ENCODE measurements at places on chromosomes 7 and 10.
A peak's percentile ranks its signal among the peaks of the same experiment; 100 is the strongest.

- DNase-seq, result no peak
Observed at GRCh38 chr10:133415752-133416151, 8.7 kb downstream of the SPRN start.

DNA sequence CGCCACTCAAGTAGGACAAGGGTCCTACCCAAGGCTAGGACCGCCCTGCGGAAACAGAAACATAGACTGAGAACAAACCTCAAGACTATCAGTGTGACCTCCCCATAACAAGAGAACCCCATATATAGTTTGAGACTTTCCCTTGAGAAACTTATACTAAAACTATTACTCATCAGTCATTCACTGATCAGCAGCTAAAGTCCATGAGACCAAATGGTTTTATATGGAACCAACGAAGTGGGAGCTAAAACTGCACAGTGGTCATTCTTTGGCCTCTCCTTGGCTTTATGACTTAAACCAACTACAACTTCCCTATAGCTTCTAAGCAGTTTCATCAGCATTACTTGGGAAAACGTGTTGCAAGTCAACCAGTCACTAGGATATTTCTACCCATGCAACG is 13.7 kb upstream of the ZSCAN21 start:
- DNase-seq, result no peak

DNA sequence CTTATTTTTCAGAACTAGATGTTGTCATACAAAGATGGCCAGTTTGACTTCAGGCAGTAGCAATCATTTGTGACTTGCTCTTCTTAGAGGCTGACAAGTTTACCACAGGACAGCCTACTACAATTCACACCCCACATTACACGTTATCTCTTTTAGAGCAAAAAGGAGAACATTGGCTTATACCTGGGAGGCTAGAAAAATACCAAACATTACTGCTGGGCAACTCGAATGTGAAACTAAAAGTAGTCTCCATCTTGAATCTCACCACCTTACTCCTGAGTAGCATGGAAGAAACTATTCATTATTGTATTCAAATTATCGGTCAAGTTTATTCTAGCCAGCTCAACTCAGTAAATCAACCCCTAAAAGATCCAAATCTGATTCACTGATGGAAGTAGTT is 90.7 kb upstream of the TMEM26 start:
- no peak for DNase-seq

DNA sequence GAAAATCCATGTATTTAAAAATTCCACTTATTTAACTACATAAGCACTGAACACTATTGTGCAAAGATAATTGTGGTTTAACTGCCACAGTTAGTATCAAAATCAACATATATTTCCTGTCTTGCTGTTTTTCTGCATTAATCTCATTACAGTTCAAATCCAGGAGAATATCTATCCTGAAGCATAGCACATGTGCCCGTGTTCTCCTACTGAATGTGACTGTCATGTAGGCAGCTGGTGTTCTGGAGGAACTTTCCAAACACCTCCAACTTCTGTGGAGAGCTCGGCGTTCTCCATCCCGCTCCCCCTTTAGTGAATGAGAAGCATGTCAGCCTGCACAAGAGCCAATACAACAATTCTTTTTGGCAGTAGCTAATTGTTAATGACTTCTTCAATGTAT is 76.4 kb upstream of the IKZF1 start:
- no peak for DNase-seq

GRCh38 chr7:100571829-100572116 is 1.9 kb downstream of the SAP25 start:
- no peak for DNase-seq

GRCh38 chr10:25895856-25896255 is 38.2 kb upstream of the MYO3A start:
- DNase-seq, result no peak

GRCh38 chr10:89183571-89183970 is 23.5 kb downstream of the CH25H start:
- DNase-seq, result peak; percentile 69

- DNase-seq, result no peak
Observed at GRCh38 chr10:92045641-92046106, 122.1 kb downstream of the BTAF1 start.

GRCh38 chr7:105996860-105997737 is 34.0 kb downstream of the CDHR3 start:
- no peak for DNase-seq

DNA sequence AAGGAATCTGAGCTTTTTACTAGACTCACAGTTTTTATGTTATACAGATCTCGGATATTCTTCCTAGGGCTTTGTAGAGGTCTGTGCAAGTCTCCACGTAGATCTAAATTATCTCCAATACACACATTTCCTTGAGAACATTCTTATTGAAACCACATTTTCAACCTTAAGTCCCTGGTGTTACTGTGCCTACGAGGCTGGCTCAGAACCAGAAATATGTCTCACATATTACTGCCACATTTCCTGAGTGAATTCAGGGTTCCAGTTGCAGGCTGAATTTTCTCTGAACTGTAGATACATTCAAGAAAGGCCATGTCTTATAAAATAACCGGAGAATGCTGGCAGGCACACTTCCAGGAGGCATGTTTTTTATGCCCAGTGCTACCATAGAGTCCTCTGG is 46.5 kb downstream of the INHBA start:
- DNase-seq, result peak; percentile 81

- peak; percentile 64 for DNase-seq
Observed at GRCh38 chr7:55073051-55073511, 54.3 kb downstream of the EGFR start.
